ENCODE measurements at places on chromosomes 13 and 19. TPM values are rescaled to one million over a fixed set of nuclear protein-coding genes. Genes with fewer than 3 reads are reported as not detected.

FAAP24 gene
- total RNA-seq: 7.6 TPM

IGFL2 gene
- total RNA-seq: not detected

ICAM4 gene
- 1.7 TPM for total RNA-seq

RFPL4A gene
- total RNA-seq: 1.1 TPM

NOVA2 gene
- total RNA-seq: not detected

APC2 gene
- total RNA-seq: 0.13 TPM

GNG7 gene
- not detected for total RNA-seq

SLC25A41 gene
- 0.14 TPM for total RNA-seq

OR10H1 gene
- not detected for total RNA-seq

AMER2 gene
- not detected for total RNA-seq

EPSTI1 gene
- total RNA-seq: 0.03 TPM

FCGBP gene
- total RNA-seq: 16.4 TPM

Measured in SJCRH30 (cell line).